ENCODE measurements at places on chromosomes 7 and 10.

GRCh38 chr10:95505084-95505610, 56.0 kb downstream of the SORBS1 start:
- DNase-seq = no peak

DNA sequence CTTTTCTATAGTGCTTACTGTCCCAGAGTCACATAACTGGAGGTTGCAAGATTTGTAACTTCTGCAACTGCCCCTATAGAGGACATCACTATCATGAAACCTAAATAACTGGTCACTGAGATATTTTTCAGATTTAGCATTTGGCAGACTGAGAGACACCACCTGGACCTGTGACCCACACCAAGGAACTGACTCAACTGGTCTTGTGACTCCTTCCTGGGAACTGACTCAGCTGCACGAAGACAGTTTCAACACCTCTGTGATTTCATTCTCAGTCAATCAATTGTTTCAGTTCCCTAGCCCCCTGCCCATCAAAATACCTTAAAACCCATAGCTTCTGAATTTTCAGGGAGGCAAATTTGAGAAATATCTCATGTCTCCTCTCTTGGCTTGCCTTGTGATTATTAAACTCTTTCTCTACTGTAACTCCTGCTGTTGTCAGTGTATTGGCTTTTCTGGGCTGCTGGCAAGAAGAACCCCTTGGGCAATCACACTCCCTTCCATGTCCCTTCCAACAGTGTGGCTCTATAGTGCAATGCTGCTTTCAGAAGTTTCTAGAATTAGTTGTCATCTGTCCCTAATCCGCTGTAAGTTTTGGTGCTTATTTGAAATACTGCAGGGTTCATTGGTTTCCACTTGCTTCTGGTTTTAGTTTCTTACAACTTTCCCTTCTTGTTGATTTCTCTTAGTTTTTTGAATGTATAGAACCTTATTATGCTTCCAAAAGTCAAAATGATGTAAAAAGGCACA, 127.8 kb upstream of the ADCY1 start:
- no peak for DNase-seq

GRCh38 chr10:43803791-43804190, 155.1 kb upstream of the ZNF32 start:
- DNase-seq = no peak

GRCh38 chr10:51169111-51169510, 94.8 kb downstream of the PRKG1 start:
- no peak for DNase-seq

- DNase-seq = no peak
Measured at GRCh38 chr10:68435803-68436202, 28.7 kb upstream of the RUFY2 start.

DNA sequence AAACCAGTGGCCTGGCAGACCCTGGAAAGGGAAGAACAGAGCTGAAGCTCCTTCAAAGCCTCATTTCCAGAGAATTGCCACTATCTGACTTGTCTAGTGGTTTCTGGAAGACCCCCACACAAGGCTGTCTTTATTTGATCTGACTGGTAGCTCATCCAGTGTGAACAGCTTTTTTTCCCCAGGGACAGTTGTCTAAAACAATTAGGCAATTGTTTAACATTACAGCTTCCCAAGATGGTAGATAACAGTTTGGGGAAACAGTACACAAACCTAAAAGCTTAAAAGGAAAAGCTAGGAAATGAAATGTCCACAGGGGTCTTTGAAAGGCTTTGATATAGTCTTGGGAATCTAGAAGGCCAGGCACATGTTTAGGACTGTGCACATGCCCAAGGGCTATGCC, 203.4 kb upstream of the CTBP2 start:
- no peak for DNase-seq

- no peak for DNase-seq
Measured at GRCh38 chr7:96273716-96274115, 48.2 kb downstream of the SLC25A13 start.

DNA sequence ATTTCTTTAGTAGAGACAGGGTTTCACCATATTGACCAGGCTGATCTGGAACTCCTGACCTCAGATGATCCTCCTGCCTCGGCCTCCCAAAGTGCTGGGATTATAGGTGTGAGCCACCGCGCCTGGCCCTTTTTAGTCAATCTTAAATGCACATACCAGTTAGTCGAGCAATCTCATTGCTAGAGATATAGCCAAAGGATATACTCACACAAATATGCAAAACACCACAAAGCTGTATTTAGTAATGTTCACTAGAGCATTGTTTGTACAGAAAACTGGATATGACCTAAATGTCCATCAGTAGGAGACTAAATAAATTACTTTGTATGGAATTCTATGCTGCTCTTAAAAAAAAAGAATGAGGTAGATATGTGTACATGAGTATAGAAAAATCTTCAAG, 24.5 kb upstream of the IL6 start:
- no peak for DNase-seq

DNA sequence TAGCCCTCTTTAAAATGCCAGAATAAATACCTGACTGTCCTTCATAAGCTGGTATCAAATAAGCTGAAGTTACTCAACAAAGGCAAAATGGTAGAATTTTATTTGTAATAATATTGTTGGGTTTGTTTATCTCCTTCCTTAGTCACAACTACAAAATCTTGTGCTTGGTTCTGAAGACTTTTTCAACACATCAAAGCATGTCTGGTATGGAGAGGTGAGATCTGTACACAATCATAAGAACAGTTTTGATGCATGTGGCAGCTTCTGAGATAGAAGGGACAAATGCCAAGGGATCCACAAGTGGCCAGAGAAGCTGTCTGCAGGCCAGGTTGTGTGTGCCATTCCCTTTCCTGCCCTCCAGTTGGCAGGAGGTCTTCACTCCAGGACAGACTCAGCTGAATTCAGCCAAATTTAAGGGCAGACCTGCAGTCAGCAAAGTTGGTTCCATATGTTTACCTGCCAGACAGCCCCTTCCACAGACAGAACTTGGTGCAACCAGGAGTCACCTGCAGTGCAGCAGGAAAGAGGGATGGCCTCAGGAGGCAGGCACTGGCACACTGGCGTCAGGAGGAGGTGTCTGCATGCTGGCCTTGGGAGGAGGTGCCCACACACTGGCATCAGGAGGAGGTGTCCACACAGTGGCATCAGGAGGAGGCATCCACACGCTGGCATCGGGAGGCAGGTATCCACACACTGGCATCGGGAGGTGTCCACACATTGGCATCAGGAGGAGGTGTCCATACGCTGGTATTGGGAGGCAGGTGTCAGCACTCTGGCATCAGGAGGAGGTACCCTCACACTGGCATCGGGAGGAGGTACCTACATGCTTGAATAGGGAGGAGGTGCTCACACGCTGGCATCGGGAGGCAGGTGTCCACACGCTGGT, 93.1 kb upstream of the IKZF1 start:
- no peak for DNase-seq

GRCh38 chr10:104816501-104816900, 175.4 kb downstream of the SORCS3 start:
- DNase-seq = no peak

- DNase-seq = no peak
Measured at GRCh38 chr10:28939281-28940157, 262.2 kb downstream of the BAMBI start.

DNA sequence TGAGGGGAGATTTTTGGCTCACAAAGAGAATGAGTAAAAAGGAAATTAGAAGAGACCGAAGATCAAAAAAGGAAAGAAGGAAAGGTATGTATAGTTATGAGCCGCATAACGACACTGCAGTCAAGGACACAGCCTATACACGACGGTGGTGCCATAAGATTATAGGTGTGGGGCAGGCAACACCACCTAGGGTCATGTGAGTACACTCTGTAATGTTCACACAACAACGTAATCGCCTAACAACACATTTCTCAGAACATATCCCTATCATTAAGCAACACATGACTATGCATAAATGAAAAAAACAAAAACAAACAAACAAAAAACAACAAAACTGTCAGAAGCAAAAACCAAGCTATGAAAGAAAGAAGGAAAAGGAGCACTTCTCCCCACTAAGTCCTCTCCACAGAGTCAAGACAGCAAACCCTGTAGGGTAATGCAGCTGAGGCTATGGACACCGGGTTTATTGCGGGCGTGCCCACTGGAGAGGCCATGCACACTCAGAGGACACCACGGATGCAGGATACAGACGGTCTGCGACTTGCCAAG, 45.1 kb downstream of the PIP4K2A start:
- DNase-seq = no peak

DNA sequence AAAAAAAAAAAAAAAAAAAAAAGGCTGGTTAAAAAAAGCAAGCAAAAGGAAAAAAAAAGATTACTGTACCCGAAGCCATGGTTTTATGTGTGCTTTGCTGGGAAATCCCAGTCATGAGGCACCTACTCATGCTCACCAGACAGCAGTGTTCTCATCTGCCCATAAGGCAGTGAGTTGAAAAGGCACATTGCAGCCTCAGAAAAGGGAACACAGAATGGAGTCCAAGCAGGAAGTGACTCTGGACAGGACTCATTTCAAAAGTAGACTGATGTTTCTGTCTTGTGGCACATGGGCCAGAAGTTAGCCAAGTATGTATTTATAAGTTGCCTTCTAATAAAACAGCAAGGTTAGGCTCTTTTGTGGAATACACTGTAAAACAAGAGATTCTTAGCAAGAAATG, 40.2 kb downstream of the PDSS1 start:
- DNase-seq = no peak

DNA sequence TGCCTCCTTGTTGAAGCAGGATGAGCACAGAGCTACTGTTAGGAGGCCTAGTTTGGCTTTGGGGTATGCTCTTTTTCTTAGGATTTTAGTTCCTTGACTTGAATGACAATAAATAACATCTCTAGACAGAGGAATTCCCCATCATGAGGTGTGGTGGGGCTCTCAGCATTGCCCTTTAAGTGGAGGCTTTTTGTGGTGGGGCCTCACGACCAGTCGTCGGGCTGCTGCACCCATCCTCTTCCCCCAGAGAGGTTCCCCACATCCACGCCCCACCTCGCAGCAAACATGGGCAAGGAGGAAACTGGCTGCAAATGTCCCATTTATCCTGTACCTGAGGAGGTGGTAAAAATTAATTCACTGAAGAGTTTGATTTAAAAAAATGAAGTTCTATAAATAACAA, 36.1 kb upstream of the TARP start:
- no peak for DNase-seq
